Daoy (cell line): ENCODE measurements at places on chromosomes 6 and 20.

DNA sequence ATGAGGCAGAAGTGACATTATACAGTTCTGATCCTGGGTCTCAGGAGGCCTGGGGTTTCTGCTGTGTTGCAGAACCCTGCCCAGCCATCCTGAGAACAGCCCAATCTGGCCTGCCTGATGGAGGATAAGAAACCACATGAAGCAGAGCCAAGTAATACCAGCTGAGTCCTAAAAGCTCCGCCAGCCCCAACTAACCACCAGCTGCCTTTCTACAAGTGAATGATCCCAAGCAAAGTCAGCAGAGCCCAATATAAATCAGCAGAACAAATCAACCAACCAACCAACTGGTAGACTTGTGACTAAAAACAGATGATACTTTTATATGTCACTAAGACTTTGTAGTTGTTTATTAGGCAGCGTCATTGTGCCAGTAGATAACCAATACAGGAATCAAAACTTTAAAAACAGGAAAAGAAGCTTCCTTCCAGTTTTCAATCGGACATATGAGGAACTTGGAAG, 52.1 kb downstream of the SNX5 start:
- DNase-seq = no peak

DNA sequence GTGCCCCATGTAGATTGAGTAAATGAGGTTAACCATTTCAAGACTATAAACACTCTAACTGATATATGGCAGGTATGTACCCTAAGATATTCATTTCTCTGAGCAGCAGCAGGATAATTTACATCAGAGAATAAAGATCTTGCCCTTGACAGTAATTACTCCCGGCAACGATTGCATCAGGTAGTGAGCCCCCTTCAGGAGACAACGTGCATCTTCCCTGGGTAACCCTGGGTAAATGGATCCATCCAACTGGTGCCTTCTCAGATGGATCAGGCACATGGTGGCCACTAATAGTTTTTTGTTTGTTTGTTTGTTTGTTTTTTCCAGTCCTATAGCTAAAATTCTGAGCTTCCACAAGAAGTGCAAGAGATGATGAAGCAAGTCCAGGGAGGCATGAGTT, 469.4 kb upstream of the SLC35B3 start:
- DNase-seq = peak; percentile 29

GRCh38 chr6:1572892-1573291, 36.8 kb upstream of the FOXC1 start:
- DNase-seq = no peak

DNA sequence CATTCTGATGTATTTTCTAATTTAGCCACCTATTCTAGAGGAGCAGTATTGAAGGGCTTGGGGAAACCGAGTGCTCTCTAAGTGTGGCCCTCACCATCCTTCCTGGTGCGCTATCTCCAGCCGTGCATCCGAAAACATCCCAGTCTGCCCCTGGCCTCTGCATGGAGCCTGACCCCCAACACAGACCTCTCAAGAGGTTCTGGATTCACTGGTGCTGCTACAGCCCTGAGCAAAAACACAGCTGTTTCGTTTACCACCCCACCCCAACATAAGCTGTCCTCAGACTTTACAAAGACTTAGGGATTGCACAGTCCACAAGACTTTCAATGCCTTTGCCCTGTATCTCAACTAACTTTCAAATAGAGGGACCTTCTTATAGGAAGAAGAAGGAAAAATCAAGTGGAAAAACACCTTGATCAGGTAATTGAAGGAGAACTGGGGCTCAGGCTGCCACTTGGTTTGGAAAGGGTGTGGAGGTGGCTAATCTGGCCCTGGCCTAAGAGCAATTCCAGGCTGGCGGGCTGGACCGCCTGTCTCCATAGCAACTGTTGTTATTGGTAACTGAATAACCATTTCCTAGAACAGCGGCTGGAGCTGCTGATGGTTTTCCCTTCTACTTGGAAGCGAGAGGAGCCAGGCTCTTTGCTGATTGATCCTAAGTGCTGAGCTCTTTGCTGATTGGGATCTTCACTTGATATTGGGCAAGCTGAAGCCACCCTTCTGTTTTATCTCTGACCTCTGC, 90.2 kb upstream of the TOX2 start:
- no peak for DNase-seq

- peak; percentile 10 for DNase-seq
These were observed 1.6 kb downstream of the PGBD1 start for GRCh38 chr6:28282926-28283325.

DNA sequence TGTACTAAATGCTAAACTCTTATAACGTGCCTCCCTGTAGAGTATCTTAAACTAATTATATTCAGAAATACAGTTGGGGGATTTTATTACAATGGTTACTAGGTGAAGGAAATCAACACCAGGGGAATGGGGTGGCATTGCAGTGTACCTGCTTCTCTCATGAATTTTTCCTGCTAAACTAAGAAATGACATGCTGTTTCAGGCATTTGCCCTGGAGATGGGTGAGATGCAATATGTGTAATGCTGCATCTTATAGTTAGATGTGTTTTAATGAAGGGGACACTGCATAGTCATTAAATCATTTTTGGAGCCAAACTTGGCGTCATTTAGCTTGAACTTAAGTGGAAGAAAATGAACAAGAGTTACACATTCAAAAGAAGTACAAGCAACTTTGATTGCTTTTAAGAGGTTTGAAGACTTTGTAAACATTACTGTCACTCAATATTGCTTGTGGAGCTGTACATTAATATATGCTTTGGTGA, 4.3 kb downstream of the EYA4 start:
- no peak for DNase-seq

- DNase-seq = no peak
These were observed 83.0 kb downstream of the BANF2 start for GRCh38 chr20:17782768-17783167.

GRCh38 chr6:105921781-105922180, 164.4 kb upstream of the PRDM1 start:
- no peak for DNase-seq

- no peak for DNase-seq
These were observed 26.0 kb upstream of the TAAR1 start for GRCh38 chr6:132685009-132685408.

GRCh38 chr20:3539311-3540107, 68.7 kb downstream of the ATRN start:
- DNase-seq = peak; percentile 4

- no peak for DNase-seq
These were observed 79.5 kb downstream of the PTPRA start for GRCh38 chr20:2952766-2953165.

DNA sequence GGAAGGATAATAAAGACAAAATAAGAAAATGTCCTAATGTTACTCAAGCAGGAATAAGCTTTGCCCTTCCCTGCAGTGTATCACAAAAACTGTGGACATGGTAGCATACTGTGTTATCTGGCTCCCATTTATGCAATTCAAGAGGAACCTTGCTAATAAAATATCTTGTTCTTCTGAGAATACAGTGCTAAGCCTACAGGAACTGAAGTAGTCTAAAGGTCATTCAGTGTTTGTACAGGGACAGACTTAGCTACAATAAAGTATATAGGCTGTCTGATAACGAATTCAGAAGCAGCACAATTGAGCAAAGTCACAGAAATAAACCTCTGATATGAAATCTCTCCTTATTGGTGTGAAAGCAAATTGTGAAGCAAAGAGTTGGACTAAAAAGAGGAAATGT, 59.6 kb upstream of the SDHAF4 start:
- no peak for DNase-seq

GRCh38 chr6:75267461-75267860, 17.1 kb downstream of the TMEM30A start:
- no peak for DNase-seq

DNA sequence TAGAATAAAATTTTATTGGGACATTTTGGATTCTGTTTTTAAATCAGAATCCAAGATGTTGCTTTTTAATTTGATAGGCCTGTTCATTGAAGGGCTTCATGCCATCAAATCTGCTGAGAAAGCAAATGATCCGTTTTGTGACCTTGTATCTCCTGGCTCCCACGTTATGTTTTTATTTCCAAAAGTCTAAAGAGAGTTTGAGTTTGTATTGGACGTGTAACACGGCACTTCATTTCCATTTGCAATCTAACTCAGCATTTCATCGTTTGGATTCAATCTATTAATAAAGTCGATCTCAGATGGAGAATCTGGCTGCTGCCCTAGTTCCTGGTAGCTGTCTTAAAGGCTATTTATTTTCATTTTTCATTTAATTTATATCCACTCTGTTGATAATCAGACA, 17.0 kb downstream of the KIF25 start:
- no peak for DNase-seq

- no peak for DNase-seq
These were observed 79.9 kb downstream of the SEL1L2 start for GRCh38 chr20:13910492-13910891.

DNA sequence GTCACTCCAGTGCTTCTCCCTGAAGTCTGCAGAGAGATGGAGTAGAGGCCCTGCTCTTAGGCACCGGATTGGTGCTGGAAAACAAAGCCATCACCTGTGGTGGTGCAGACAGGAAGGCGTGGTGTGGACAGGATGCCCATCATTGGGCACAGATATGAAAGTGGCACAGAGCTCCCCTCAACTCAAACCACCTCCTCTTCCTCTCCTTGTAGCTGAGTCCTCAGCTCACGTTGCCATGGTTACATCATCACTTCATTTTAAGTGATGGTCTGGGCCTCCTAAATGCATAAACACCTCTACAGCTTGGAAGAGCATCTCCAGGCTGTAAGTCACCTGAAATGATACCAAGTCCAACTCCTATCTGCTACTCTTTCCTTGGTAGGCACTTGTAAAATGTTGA, 8.0 kb upstream of the RTF2 start:
- DNase-seq = no peak

- DNase-seq = no peak
These were observed 29.9 kb upstream of the MYO6 start for GRCh38 chr6:75719133-75719532.

GRCh38 chr6:75842191-75842590, 93.2 kb downstream of the MYO6 start:
- DNase-seq = no peak

GRCh38 chr6:161242113-161242512, 31.7 kb downstream of the AGPAT4 start:
- no peak for DNase-seq

GRCh38 chr6:129183187-129183591, 300.3 kb downstream of the LAMA2 start:
- no peak for DNase-seq

DNA sequence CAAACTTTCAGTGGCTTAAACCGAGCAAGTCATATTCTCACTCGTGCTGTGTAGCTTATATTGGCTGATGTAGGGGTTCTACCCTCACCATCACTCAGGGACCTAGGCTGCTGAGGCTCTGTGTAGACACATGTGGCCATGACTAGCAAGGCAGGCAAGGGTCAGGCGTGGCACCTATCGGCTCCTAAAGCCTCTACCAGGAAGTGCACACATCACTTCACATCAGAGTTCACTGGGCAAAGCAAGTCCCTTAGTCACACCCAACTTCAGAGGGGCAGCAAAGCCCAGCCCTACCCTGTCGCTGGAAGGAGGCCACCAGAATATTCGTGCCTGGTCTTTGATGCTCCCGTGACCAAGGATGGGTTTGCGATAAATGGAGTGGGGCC, 42.9 kb downstream of the PPP1R14C start:
- DNase-seq = no peak

- DNase-seq = no peak
These were observed 204.2 kb downstream of the SLC24A3 start for GRCh38 chr20:19416627-19417026.

- DNase-seq = no peak
These were observed 50.1 kb downstream of the HDDC2 start for GRCh38 chr6:125251516-125252220.

- no peak for DNase-seq
These were observed 6.7 kb upstream of the CST9 start for GRCh38 chr20:23612396-23612795.

GRCh38 chr6:150189122-150189521, 46.3 kb downstream of the PPP1R14C start:
- no peak for DNase-seq

- DNase-seq = peak; percentile 94
These were observed 276.0 kb downstream of the TFAP2A start for GRCh38 chr6:10138917-10139316.

DNA sequence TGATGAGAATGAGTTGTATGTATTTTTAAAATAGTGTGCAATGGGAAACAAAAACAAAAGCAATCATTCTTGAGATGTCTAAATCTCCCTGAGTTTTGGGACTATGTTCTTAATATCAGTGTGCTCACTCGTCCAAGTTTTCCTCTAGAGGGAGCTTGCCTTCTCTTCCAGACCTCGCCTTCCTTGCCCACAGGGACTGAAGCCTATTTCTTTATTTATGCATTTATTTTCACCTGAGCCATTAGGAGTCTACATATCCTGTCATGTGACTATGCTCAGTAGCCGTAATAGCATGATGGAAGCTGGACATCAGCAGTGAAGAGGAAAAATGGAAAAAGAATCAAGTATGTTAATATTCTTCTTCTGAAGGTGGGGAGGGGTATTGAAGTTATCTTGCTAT, 131.2 kb downstream of the SH3BGRL2 start:
- no peak for DNase-seq

- no peak for DNase-seq
These were observed 346.3 kb downstream of the BMP2 start for GRCh38 chr20:7113577-7114466.
